WTC11 (cell line): ENCODE measurements at places on chromosomes 3 and 15. TPM values are rescaled to one million over a fixed set of nuclear protein-coding genes. Genes with fewer than 3 reads are reported as not detected.

GRCh38 chr3:182794455-182795388 lies 1.4 kb downstream of the ATP11B start:
- H3K27me3 ChIP-seq, result peaks cover 15% of the 10 kb centered on the region
- no peaks in the 10 kb centered on the region for H3K36me3 ChIP-seq
- H3K4me3 ChIP-seq, result peak overlapping the region; percentile 86
- no peak for DNase-seq
- H3K4me1 ChIP-seq, result peaks cover 13% of the 10 kb centered on the region

GRCh38 chr3:183635431-183636220 lies at the start of gene KLHL24:
Gene KLHL24 (plus strand): TSS chr3:183635623. CDS start chr3:183650357, 14,734 bp downstream.
- DNase-seq, result peak; percentile 92
- peaks cover 18% of the 10 kb centered on the region for H3K4me1 ChIP-seq
- H3K36me3 ChIP-seq, result no peaks in the 10 kb centered on the region
- H3K4me3 ChIP-seq, result peak within 1 kb of the TSS; percentile 84
- peak within 1 kb of the TSS; percentile 63 for H3K27ac ChIP-seq

DNA sequence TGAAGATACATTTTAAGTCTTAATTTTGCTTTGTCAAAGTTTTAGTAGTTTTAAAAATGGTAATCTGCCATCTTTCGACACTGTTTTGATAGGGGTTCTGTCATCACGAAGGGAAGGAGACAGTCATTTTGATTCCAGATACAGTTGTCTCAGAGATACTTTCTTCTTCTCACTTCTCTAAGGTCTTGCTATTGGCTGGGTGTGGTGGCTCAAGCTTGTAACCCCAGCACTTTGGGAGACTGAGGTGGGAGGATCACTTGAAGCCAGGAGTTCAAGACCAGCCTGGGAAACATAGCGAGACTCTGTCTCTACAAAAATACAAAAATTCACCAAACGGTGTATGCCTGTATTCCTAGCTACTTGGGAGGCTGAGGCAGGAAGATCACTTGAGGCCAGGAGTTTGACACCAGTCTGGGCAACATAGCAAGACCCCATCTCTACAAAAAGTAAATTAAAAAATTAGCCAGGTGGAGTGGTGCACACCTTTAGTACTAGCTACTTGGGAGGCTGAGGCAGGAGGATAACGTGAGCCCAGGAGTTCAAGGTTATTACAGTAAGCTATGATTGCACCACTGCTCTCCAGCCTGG lies 3.3 kb downstream of the RAB8B start:
- DNase-seq, result no peak
- H3K27ac ChIP-seq, result 0 out of 2 replicates have a peak overlapping the region, but pooled peaks have one; percentile 21
- H3K36me3 ChIP-seq, result no peaks in the 10 kb centered on the region
- H3K4me3 ChIP-seq, result no peak overlapping the region
- no peaks in the 10 kb centered on the region for H3K27me3 ChIP-seq

- no peak overlapping the region for H3K4me3 ChIP-seq
- peak overlapping the region; percentile 81 for H3K27ac ChIP-seq
- no peak for DNase-seq
- H3K4me1 ChIP-seq, result peaks cover 20% of the 10 kb centered on the region
- H3K27me3 ChIP-seq, result no peaks in the 10 kb centered on the region
Measured at GRCh38 chr15:63056829-63057228, 14.3 kb downstream of the TPM1 start.

GRCh38 chr15:52496776-52497470 lies 31.8 kb downstream of the MYO5A start:
- H3K27ac ChIP-seq, result no peak overlapping the region
- no peaks in the 10 kb centered on the region for H3K4me1 ChIP-seq
- no peaks in the 10 kb centered on the region for H3K36me3 ChIP-seq
- no peaks in the 10 kb centered on the region for H3K27me3 ChIP-seq
- no peak for DNase-seq

DNA sequence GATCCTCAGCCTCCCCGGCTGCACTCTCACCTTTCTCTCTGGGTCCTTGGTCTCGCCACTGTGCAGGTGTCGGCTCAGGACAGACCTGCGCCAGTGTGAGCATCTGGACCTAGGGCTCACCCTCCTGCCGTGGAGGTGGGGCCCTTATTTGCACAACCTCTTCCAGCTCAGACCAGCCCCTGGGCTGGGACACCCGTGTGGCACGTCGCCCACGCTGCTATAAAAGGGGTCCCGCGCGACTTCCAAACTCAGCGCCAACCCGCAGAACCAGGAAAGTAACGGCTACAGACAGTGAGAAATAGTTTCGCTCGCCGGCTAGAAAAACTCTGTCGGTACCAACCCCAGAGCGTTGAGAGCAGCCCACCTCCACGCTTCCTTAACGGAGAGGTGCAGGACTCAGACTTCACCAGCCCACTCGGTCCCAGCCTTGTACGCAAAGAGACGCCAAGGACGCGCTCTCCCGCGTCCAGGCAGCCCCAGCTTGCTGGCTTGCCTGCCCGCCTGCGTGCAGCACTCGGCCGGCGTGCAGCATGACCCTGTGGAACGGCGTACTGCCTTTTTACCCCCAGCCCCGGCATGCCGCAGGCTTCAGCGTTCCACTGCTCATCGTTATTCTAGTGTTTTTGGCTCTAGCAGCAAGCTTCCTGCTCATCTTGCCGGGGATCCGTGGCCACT lies at the start of the genes DUOX2 and DUOXA2:
Gene DUOX2, minus strand, starts transcription at position 97 of the 675 bp plus-strand sequence. CDS start 761 bp downstream, outside the sequence.
Gene DUOXA2, plus strand, starts transcription at position 251 of the 675 bp plus-strand sequence. Its CDS starts 280 bp downstream, at position 531.
- no peaks in the 10 kb centered on the region for H3K36me3 ChIP-seq
- H3K4me1 ChIP-seq, result peaks cover 44% of the 10 kb centered on the region
- H3K4me3 ChIP-seq, result peak within 1 kb of the TSS; percentile 64
- H3K27ac ChIP-seq, result no peak within 1 kb of the TSS
- H3K27me3 ChIP-seq, result peaks cover 100% of the 10 kb centered on the region

DNA sequence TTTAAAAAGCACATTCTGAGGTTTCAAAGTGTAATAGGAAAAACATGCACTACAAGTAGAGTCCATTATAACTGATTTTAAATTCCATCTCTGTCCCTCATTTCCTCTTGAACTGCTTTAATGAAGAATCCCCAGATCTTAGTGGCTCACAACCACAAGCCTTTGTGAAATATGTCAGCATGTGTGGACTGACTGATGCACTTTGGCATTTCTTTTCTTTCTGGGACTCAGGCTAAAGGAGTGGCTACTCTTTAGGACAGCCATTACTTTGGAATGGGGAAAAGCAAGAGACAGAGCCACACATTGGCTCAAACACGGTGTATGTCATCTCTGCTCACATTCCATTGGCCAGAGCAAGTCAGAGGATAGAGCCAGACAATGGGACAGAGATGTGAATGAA lies 139.6 kb downstream of the GRM7 start:
- H3K27me3 ChIP-seq, result no peaks in the 10 kb centered on the region
- H3K4me3 ChIP-seq, result no peak overlapping the region
- peaks cover 3% of the 10 kb centered on the region; the same call in 1 of the 2 replicates for H3K4me1 ChIP-seq
- no peak for DNase-seq
- H3K27ac ChIP-seq, result no peak overlapping the region
- H3K36me3 ChIP-seq, result peaks cover 37% of the 10 kb centered on the region

DNA sequence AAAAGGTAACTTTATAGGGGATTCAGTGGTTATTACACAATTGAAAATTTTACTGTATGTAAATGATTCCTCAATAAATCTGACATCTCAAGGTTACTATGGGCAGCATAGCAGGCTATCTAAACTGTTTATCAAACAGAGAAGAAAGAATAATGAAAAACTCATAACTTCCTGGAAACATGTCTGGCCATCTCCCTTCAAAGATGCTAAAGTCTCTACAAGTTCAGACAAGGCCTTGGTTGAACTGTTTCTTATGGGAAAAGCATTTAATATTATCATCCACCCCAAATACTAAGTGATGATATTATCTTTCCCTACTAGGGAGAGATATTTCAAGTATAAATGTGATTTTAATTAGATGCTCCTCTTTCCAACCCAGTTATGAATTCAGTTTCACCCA lies 114.9 kb downstream of the ARRDC4 start:
- no peak overlapping the region for H3K27ac ChIP-seq
- H3K36me3 ChIP-seq, result no peaks in the 10 kb centered on the region
- no peaks in the 10 kb centered on the region for H3K27me3 ChIP-seq
- no peak for DNase-seq

Gene DNAJA4
- 7.8 to 10.1 TPM (median 9.8 TPM) in 3 replicates for total RNA-seq

Gene GPR149
- total RNA-seq, result 0.09 TPM in 1 of 3 replicates, not detected in the others

Gene ITIH4
- total RNA-seq, result 2.4 to 6.2 TPM (median 3.9 TPM) in 3 replicates

Gene ZBED2
- total RNA-seq, result 0.07 to 0.16 TPM (median 0.09 TPM) in 3 replicates

Gene SFMBT1
- 12.3 to 20.9 TPM (median 14.7 TPM) in 3 replicates for total RNA-seq

Gene PATL2
- 0.41 to 1.2 TPM (median 0.59 TPM) in 3 replicates for total RNA-seq

Gene ALS2CL
- 10.2 to 12.6 TPM (median 11.5 TPM) in 3 replicates for total RNA-seq
